Hematopoietic multipotent progenitor cell treated with erythropoietin and hydrocortisone succinate and interleukin-3 and kit ligand, for 15 days (in vitro differentiated cells): ENCODE measurements at places on chromosomes 6 and 20.

DNA sequence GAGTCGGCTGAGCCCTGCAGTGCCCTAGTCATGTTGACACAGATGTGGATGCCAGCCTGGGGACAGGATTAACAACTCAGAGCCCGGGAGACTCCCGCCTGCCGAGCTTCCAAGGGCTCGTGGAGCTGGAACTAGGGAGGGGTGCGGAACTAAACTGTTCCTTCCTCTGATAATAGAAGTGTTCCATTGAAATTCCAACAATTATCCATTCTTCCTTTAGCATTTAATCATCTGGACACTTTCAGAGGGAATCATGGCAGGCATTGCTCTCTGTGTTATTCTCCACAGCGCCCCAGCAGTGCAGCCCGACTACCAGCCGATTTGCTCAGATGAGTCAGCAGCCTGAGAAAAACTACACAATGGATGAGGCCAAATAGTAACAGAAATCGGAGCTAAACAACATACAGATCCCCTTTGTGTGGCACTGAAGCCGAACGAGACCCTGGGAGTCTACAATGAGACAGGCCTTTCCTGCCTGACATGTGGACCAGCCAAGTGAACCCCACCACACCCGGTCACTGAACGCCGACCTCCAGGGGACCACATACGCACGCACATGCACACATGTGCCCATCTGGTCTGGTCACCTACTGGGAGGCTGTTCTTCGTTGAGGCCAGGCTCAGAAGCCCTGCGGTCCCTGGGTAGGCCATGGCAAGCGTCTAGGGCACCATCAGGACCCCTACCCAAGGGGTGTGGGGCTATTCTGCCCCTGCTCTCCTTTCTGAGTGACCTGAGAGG is 238.4 kb upstream of the AFDN start:
- DNase-seq = no peak

- no peak for DNase-seq
Observed at GRCh38 chr6:305371-306206, 13.3 kb downstream of the DUSP22 start.

DNA sequence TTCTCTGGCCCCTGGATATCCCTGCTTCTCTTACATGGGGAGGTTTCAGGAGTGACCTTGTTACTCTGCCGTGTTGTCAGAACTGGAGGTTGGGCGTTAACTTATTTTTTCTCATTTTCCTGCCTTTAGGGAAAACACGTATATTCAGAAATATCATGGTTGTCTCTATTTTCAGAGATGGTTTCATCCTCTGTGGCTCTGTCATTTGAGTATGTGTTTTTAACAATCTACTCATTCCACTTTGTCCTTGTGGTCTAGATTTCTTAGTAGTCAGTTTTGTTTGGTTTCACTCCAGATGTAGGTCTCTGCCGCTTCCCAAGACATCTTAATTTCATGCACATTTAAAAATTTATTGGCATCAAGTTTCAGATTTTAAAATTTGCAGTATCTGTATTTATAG is 45.9 kb downstream of the KCNS1 start:
- DNase-seq = no peak

DNA sequence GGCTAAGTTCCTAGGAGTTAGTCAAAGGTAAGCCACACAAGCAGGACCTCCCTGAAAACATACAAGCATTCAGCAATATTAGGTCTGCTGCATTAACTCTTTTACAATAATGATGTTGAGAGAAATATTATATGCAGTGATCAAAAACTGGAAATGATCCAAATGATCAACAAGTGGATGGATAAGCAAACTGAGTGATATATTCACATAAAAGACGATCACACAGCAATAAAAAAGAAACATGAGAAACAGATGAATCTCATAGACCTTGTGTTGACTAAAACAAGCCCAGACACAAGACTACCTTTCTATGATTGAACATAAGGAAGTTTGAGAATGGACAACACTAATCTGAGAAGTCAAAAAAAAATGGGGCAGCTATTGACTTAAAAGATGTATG is 39.9 kb downstream of the LMBRD1 start:
- no peak for DNase-seq

DNA sequence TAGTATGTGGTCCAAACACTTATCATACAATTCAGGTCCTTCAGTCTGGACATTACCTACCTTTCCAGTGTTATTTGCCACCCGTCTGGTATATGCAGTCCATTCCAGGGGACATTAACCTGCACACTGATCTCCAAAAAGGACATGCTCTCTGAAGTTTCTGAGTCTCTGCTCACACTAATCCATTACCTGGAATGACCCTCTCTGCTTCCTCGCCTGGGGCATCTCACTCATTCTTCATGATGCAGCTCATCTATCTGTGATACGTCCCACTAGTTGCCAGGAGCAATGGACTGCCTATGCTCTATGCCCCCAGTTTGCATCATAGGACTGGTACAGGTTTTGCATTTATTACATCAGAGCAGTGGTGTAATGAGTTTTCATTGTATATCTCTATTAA is 5.9 kb upstream of the TUBB2B start:
- DNase-seq = no peak

DNA sequence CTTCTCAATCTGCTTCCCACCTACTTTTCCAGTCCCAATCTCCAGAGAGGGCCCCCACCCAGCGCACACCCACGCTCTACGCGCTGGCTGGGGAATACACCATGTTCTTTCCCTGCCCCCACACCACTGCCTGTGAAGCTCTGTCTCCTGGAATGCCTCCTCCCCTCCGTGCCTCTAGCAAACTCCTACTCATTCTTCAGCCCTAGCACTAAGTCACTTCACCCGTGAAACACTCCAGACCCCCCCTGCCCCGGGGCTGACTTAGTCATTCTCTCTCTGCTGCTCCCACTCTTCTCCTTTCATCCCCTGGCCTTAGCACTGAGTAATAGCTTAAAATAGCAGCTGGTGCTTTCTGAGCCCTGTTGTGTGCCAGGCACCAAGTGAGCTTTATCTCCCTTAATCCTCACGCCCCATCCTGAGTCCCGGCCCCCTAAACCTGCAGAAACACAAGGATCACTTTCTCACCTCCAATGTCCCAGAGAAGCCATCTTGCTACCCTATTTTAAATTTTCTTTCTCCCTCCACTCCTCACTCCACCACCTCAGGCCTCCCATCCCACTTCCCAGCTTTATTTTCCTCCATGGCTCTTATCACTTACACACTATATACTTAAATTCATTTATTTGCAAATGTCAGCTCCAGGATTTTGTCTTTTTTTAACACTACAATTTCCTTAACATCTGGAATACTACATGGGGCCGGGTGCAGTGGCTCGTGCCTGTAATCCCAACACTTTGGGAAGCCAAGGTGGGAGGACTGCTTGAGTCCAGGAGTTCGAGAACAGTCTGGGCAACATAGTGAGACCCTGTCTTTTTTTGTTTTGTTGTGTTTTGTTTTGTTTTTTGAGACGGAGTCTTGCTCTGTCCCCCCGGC is 6.3 kb upstream of the PARD6B start:
- no peak for DNase-seq

GRCh38 chr6:110735666-110736065 is 79.6 kb downstream of the CDK19 start:
- DNase-seq = no peak

- no peak for DNase-seq
Observed at GRCh38 chr6:2558098-2558680, 192.5 kb downstream of the MYLK4 start.
